DMS79 treated with DMSO at 0.1 percent for 48 hours (cell line): ENCODE measurements at places on chromosomes 12 and 14.

- DNase-seq = peak; percentile 85
Measured at GRCh38 chr14:55721353-55721752, 141.3 kb downstream of the KTN1 start.

- DNase-seq = no peak
Measured at GRCh38 chr14:79608446-79608845, 602.9 kb downstream of the DIO2 start.

- no peak for DNase-seq
Measured at GRCh38 chr14:72126091-72126490, 193.9 kb downstream of the RGS6 start.

DNA sequence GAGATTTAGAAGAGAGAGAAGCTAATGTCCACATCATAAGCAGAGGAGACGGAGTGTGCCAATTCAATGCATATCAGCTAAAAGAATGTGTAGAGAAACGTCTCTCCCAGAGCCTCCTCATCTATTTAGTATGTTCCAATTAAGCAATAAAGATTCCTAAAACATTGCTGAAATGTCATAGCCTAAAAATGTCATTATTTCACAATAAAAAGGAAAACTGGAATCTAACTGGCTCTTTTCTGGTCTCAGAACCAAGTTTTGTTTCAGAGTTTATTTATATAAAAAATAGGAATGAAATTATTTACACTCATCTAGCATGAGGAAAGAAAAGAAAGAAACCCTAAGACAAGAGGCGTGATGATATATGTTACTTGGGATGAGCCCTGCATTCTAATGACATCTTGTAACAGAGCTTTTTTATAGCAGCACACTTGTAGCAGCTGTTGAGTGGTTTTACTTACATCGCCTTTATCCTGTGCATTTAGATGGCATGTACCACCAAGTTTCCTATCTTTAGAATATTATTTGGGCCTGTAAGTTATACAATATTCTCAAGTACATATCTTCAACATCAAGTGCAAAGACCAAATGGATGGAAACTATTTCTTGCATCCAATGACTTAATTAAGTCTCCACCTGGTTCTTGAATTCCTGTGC is 266.3 kb upstream of the PRKD1 start:
- DNase-seq = no peak

DNA sequence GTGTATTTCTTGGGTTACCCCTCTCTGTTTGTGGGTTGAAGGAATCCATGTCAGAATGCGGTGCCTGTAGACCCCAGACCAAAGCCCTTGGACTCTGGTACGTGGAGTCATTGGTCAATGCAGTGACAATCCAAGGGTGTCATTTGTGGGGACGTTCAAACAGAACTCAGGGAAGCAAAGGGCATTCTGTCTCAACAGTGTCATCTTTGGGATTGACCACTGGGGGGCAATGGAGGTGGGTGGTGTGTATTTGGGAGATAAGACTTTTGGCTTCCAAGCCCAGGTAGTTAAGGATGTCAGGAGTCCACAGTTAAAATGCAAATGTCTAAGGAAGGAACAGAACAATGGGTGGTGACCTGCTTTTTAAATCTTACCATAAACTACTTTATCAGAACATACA is 54.6 kb upstream of the CCDC175 start:
- DNase-seq = no peak

GRCh38 chr12:115174920-115175319 is 490.9 kb upstream of the TBX3 start:
- no peak for DNase-seq

- DNase-seq = no peak
Measured at GRCh38 chr12:132357623-132358186, 28.3 kb upstream of the GALNT9 start.

DNA sequence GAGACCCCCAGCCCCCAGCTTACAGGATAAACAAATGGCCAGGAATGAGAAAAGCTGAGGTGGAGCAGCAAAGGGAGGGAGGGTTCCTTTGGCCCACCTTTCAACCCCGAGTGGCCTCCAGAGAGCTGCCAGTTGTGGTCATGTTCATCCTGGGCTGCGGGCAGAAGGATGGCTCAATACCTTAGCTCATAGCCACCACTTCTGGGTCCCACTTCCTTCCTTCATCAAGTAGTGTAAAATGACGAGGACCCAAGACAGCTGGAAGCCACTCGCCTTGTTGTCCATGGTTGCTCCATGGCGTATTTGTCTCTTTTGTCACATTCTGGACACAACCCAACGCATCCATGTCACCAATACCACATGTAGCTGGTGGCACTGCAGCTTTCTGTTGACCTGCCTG is 24.2 kb downstream of the CRACR2A start:
- DNase-seq = no peak
